Posterior vena cava (tissue), 2 donors: ENCODE measurements at places on chromosomes 6 and 20.
A peak's percentile ranks its signal among the peaks of the same experiment; 100 is the strongest.

DNA sequence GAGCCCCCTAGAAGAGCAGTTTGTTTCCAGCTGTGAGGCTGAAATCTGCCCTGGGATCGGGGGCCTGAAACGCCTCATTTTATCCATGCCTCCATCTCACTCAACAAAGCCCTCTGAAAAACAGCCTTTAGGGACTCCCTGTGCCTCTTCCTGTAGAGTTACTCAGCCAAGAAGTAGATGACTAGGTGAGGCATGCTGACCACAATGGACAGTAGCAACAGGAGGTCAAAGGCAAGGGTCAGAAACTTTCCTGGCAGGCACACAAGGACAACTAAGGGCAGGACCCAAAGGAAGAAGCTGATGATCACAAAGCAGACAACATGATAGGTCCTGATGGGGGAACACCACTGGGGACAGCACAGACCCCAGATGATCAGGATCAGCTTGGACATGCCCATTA lies 12.8 kb downstream of the MAS1L start:
- no peak for DNase-seq

DNA sequence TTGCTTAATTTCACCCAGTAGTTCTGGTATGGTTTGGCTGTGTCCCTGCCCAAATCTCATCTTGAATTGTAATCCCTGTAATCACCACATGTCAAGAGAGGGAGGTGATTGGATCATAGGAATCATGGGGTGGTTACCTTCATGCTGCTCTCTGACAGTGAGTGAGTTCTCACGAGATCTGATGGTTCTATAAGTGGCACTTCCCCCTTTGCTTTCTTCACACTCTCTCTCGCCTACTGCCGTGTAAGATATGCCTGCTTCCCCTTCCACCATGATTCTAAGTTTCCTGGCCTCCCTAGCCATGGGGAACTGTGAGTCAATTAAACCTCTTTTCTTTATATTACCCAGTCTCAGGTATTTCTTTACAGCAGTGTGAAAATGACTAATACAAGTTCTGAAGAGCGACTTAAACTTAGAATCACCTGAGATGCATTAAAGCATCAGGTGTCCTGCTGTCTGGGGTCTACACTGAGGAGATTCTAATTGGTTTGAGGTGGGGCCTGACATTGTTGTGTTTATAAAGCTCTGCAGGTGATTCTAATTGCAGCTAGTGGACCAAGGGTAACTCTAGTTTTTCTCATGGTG lies 82.1 kb upstream of the DTNBP1 start:
- DNase-seq = no peak

- DNase-seq = peak; percentile 46
These were observed 108.6 kb downstream of the DLL1 start for GRCh38 chr6:170182093-170182780.

DNA sequence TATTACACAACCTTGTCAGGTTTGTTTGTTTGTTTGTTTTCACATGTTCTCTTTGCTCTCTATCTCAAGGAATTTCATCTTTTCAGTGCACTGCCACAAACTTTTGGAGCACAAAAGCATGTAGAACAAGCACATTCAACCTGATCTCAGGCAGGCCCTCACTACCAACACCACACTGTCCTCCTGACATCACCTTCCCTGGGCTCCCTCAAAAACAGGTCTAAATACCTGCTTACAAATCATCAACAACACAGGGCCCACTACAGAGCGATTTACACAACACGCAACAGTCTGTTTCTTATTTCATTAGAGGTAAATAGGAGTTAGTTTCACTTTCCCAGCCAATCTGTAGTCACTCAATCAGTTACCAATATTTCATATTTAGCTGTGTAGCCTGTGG lies 241.4 kb downstream of the EPHA7 start:
- DNase-seq = no peak

DNA sequence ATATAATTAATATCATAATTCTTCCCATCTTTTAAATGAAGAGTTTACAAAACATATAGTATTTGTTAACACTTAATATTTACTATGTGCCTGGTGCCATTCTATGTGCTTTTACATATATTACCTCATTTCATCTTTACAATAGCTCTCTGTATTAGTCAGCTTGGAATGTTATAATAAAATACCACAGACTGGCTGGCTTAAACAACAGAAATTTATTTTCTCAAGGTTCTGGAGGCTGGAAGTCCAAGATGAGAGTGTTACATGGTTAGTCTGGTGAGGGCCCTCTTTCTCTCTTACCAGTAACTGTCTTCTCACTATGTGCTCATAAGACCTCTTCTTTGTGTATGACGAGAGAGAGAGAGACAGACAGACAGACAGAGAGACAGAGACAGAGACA lies 110.2 kb downstream of the NKAIN2 start:
- no peak for DNase-seq

GRCh38 chr6:35765739-35766138 lies 10.7 kb upstream of the CLPSL2 start:
- peak; percentile 79 for DNase-seq

DNA sequence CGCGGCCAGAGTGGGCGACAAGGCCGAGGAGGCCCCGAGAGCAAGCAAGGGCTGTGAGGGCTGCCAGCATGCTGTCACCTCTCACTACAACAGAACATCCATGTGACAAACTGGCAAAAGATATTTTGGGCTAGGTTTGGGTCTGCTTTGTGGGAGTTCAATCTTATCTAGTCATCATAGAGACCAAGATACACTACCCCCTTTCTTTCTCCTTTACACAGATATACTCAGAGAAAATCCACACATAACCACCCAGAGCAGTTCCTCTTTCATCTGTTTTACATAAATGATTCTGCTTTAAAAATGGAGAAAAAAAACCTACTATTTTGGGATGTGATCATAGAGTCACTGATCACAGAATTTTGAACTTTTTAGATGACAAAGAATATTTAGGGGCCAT lies 16.8 kb downstream of the SOX4 start:
- DNase-seq = no peak

- no peak for DNase-seq
These were observed 57.2 kb downstream of the IL20RA start for GRCh38 chr6:136987526-136987925.

GRCh38 chr20:25369971-25370370 lies 20.7 kb downstream of the ABHD12 start:
- no peak for DNase-seq

DNA sequence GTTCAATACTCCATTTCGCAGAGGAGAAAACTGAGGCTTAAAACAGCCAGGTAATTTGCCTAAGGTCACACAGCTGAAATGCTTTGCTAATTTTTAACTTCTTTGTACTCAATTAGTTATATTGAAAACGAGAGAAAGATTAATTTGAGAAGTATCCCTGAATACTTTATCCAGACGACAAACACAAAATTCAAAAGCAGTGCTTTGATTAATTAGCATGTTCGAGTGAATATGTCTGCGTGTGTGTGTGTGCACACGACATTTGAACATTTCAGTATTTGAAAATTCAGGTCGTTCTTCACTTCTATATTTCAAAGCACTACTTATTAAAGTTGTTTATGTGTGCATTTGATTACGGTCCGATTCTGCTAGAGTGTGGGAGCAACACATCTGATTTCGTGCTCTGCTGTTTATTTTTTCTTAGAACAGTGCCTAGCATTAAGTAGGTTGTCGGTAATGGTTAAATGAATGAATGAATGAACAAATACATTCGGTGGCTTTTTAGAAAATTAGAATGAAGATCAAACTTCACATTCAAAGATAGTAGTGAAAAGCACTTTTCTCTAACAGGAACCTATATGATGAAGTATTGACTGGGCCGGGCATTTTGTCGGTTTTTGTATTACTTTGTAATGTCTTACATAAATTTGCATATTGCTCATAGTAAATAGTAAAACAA lies 36.9 kb upstream of the SYNCRIP start:
- DNase-seq = no peak

GRCh38 chr6:137728386-137729349 lies 138.4 kb upstream of the TNFAIP3 start:
- no peak for DNase-seq

DNA sequence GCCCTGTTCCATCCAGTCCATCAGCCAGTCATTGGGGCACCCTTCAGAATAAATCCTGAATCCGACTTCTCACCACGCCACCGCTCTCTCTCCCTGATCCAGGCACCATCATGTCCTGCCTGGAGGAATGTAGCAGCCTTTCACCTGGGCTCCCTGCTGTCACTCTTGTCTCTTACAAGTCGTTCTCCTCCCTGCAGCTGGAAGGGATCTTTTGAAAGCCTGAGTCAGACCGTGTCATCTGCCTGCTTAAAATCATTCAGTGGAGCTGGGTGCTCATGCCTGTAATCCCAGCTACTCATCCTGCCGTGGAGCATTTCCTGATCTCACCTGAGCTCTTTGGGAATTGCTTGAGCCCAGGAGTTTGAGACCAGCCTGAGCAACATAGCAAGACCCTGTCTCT lies 19.2 kb upstream of the KCNG1 start:
- DNase-seq = no peak

DNA sequence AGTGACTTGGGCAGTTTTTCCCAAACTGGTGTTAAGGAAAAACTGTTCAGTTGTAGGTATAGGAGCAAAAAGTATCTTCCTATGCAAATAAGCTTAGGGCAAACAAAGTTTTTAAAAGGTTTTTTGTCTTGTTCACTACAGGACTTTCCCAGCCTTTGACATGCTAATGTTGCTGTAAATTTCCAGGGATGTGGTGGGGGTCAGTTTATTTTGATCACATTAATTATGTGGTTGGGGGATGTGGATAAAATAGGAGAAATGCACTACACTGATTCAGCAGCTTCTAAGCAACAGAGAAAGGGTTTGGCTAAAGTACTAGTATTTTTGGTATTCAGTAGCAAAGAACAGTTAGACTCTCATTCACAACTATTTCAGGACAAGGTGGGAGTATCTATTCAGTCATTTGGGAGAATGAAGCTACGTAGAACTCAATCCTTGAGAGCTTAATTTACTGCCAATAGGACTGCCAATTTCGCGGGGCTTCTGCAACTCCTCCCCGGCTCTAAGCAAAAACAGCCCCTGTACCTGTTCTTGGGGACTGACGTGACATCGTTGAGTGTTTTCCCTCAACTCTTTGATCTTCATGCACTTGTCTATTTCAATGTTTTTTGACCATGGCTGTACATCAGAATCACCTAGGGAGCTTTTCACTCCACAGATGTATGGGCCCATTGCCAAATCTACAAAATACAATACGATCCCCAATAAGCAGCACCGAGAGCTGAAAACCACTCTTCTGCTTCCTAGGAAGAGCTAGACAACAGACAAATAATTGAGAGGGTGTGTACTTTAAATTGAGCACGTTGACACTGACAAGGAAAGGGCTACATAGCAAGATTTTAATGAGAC lies 94.8 kb upstream of the NHSL1 start:
- DNase-seq = no peak

GRCh38 chr20:43849496-43850186 lies 65.0 kb upstream of the TOX2 start:
- no peak for DNase-seq

DNA sequence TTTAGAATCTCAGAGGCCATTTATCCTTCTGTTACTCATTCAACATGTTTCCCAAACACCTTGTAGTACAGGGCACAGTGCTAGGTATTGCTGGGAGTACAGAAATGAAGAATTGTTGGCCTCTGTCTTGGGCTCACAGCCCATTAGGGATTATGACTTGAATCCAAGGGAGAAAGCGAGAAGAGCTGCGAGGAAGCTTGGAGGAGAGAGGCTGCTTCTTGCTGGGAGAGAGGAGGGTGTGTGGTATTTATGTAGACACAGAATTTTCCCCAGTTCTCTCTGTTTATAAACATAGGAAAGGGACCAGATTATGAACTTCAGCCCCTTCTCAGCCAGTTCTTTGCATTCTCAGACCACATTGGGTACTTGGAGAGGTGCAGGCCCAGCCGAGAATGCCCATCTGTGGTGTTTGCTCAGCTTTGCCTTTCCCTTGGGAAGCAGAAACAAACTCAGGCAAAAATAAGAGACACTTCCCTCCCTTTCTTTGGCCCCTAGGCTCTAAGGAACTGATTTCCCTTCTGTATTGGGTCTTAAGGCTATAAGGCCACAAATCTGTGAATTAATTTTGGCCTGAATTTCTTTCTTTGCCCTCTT lies 17.9 kb downstream of the CHMP4B start:
- no peak for DNase-seq

GRCh38 chr6:147693181-147693580 lies 184.7 kb downstream of the SAMD5 start:
- DNase-seq = no peak

DNA sequence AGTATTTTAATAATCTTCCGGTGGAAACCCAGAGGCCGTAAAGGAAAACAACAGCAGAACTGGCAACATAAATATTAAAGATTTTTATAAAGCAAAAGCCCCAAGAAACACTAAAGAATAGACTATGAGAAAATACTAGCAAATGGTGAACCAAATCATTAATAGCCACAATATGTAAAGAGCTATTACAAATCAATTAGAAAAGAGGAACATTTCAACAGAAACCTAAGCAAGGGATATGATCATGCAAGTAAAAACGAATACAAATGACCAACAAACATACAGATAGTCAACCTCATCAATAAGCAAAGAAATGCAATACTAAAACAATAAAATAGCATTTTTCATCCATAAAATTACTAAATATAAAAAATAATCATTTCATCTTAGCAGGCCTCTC lies 3.6 kb downstream of the FBXL4 start:
- DNase-seq = no peak

- DNase-seq = no peak
These were observed 49.4 kb upstream of the ARMC2 start for GRCh38 chr6:108798670-108799353.

DNA sequence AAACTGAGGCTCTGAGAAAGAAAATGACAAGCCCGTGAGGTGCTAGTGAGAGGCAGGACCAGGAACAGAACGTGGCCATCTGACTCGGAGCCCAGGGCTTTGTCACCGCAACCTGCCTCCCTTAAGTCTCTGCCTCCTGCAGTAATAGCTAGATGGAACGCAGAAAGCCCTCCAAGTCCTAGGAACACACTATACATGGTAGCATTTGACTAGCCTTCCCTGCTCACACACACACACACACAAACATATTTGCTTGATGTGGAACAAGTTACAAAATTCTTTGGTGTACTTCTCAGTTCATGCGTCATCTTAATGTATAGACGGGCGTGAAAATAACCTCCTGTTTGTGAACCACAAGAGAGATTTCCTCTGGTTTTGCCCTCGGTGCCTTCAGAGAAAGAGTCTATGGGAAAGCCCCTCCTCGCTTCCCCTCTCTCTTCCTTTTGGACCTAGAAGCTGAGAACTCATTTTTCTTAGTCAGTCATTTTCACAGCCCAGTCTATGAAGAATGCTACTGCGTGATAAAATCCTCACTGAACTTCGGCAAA lies 38.8 kb downstream of the C6orf52 start:
- no peak for DNase-seq

- DNase-seq = no peak
These were observed 23.6 kb downstream of the CDS2 start for GRCh38 chr20:5150226-5151076.

GRCh38 chr20:21496452-21496851 lies 17.4 kb downstream of the NKX2-2 start:
- no peak for DNase-seq
